ENCODE measurements at places on chromosomes 11 and 22. TPM values are rescaled to one million over a fixed set of nuclear protein-coding genes. Genes with fewer than 3 reads are reported as not detected.

SAA1 gene
- not detected for total RNA-seq

GGTLC3 gene
- not detected for total RNA-seq

F2 gene
- total RNA-seq = 0.16 TPM

DNA sequence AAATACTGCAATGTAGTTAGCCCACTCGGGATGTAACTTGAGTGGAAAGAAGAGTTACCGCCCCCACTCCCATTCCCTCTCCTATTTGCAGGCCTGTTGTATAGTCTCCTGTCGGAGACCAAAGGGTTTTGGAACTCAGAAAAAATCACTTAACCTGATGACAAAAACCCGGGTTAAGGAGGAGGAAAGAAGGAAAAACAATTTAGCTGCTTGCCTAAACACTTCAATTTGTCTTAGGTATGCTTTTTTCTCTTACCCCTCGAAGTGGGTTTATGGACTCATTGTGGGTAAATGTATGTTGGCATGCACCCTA lies 2.2 kb downstream of the YAP1 start:
- DNase-seq = no peak

- DNase-seq = no peak
Measured at GRCh38 chr11:17412488-17413180, 24.2 kb upstream of the KCNJ11 start.

DNA sequence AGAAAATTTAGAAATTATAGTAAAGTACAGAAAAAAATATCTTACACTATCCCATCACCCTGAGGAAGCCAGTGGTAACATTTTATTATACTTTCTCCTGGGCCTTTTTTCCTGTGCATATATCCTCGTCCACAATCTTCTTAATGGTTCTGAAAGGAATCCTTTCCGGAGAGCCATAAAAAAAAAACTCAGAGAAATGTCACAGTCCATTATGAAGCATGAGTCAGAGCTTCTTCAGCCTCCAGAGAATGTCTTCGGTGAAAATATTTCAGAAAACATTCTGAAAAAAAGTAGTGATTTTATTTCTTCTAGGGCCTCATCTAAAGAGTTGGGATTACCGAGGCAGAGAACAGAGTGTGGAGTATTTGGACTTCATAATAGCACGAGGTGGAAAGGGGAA lies 163.4 kb downstream of the INSC start:
- no peak for DNase-seq
